ENCODE measurements at places on chromosomes 4 and X. TPM values are rescaled to one million over a fixed set of nuclear protein-coding genes. Genes with fewer than 3 reads are reported as not detected.

GRCh38 chr4:10173754-10174749 lies 57.5 kb upstream of the WDR1 start:
- H3K4me3 ChIP-seq, result no peak overlapping the region
- no peak for DNase-seq
- H3K4me1 ChIP-seq, result peaks cover 15% of the 10 kb centered on the region
- no peaks in the 10 kb centered on the region for H3K27me3 ChIP-seq
- H3K27ac ChIP-seq, result no peak overlapping the region

GRCh38 chrX:133495464-133496391 lies 80.4 kb upstream of the GPC4 start:
- no peak for DNase-seq
- no peaks in the 10 kb centered on the region for H3K27me3 ChIP-seq
- H3K4me3 ChIP-seq, result no peak overlapping the region
- peak overlapping the region; percentile 68 for H3K27ac ChIP-seq
- no peaks in the 10 kb centered on the region for H3K36me3 ChIP-seq

GRCh38 chrX:154840856-154841255 lies 6.4 kb upstream of the SMIM9 start:
- no peak overlapping the region for H3K27ac ChIP-seq
- no peak for DNase-seq
- no peaks in the 10 kb centered on the region for H3K4me1 ChIP-seq
- H3K27me3 ChIP-seq, result no peaks in the 10 kb centered on the region

DNA sequence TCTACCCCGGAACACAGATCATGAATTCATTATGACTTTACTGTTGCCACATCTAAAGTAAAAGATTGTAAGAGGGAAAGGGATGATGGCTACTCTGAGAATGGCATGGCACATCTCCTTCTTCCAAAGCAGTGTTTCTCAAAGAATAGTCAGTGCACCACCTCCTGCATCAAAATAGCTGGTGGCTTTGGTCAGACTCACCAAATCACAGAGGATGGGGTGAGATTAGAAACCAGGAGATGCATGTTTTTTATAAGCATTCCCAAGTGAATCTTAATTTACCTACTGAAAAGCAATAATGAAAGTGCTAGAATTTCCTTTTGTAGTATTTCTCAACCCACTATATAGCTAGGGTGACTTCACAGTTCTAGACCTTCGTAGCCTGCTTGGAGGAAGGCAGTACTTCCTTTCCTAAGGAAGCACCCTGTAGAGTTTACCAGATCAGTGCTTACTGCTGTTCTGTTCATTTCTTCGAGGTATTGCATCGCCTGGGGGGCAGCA lies 340.8 kb upstream of the KLF3 start:
- H3K27ac ChIP-seq, result no peak overlapping the region
- no peak for DNase-seq
- no peaks in the 10 kb centered on the region for H3K36me3 ChIP-seq
- H3K4me1 ChIP-seq, result peaks cover 4% of the 10 kb centered on the region
- no peaks in the 10 kb centered on the region for H3K27me3 ChIP-seq
- no peak overlapping the region for H3K4me3 ChIP-seq

GRCh38 chrX:95950679-95951078 lies 734.0 kb upstream of the DIAPH2 start:
- H3K27me3 ChIP-seq, result no peaks in the 10 kb centered on the region
- no peaks in the 10 kb centered on the region for H3K36me3 ChIP-seq
- no peak overlapping the region for H3K27ac ChIP-seq
- H3K4me3 ChIP-seq, result no peak overlapping the region
- no peak for DNase-seq

- no peaks in the 10 kb centered on the region for H3K36me3 ChIP-seq
- DNase-seq, result no peak
- no peak overlapping the region for H3K27ac ChIP-seq
Measured at GRCh38 chr4:43693876-43694275, 754.7 kb downstream of the KCTD8 start.

DNA sequence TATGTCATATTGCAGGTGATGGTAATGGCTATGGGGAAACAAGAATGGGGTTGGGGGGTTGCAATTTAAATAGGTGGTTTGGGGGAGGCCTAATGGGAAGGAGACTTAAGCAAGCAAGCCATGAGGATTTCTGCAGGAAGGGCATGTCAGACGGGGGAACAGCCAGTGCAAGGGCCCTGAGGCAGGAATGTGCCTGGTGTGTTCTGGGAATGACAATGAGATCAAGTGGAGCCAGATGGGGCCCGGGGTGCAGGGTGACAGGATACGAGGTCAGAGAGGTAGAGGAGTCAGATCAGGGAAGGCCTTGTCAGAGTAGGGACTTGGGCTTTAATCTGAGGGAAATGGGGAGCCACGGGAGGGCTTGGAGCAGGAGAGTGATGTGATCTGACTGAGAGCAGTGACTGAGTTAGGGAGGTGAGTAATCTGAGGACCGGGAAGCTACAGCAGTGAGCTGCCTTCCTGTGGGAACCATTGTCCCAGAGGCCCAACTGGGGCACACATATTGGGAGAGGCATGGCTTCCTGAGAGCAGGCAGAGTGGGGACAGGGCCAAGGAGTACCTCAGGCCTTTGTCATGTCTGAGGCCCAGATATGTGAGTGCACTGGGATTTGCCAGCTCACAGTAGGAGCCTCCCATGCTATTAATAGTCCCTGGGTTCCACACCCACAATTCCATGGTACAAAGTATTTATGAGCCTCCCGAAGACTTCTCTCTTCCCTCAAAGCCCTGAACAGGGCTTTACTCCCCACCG lies 139.8 kb downstream of the BCOR start:
- no peaks in the 10 kb centered on the region for H3K36me3 ChIP-seq
- H3K27me3 ChIP-seq, result no peaks in the 10 kb centered on the region
- no peaks in the 10 kb centered on the region for H3K4me1 ChIP-seq
- H3K4me3 ChIP-seq, result no peak overlapping the region

- no peaks in the 10 kb centered on the region for H3K27me3 ChIP-seq
- H3K27ac ChIP-seq, result no peak overlapping the region
- no peak for DNase-seq
- H3K4me1 ChIP-seq, result no peaks in the 10 kb centered on the region
Measured at GRCh38 chr4:5887361-5888221, 5.3 kb downstream of the CRMP1 start.

GRCh38 chr4:185638548-185639301 lies 103.4 kb upstream of the PDLIM3 start:
- no peak for DNase-seq
- H3K27me3 ChIP-seq, result no peaks in the 10 kb centered on the region
- H3K36me3 ChIP-seq, result no peaks in the 10 kb centered on the region
- H3K27ac ChIP-seq, result no peak overlapping the region
- no peaks in the 10 kb centered on the region for H3K4me1 ChIP-seq

GRCh38 chr4:55498051-55498450 lies 48.7 kb downstream of the CLOCK start:
- no peak overlapping the region for H3K4me3 ChIP-seq
- DNase-seq, result no peak
- no peak overlapping the region for H3K27ac ChIP-seq
- no peaks in the 10 kb centered on the region for H3K36me3 ChIP-seq

GRCh38 chr4:14607578-14607977 lies 394.7 kb upstream of the CPEB2 start:
- no peaks in the 10 kb centered on the region for H3K36me3 ChIP-seq
- no peak overlapping the region for H3K4me3 ChIP-seq
- H3K4me1 ChIP-seq, result no peaks in the 10 kb centered on the region
- H3K27ac ChIP-seq, result no peak overlapping the region
- H3K27me3 ChIP-seq, result no peaks in the 10 kb centered on the region
- DNase-seq, result no peak

DNA sequence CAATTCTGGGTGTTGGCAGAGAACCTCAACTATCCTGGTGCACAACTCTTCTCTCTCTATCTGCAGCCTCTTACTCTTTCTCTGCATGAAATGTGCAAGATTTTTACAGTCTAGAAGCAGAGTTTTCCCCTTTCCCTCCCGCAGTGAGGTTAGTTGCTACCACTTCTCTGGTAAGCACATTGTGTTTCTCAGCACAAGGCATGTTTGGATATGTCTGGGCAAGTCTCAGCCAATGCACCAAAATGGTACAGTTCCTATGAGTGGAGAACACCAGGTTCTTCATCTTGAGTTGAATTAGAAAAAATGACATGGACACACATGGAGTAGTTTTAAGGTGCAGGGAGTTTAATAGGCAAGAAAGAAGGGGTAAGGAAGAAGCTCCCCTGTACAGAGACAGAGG lies 187.0 kb downstream of the CCNG2 start:
- DNase-seq, result no peak
- no peaks in the 10 kb centered on the region for H3K36me3 ChIP-seq
- H3K27me3 ChIP-seq, result no peaks in the 10 kb centered on the region
- H3K4me1 ChIP-seq, result no peaks in the 10 kb centered on the region
- H3K4me3 ChIP-seq, result no peak overlapping the region
- H3K27ac ChIP-seq, result no peak overlapping the region

DNA sequence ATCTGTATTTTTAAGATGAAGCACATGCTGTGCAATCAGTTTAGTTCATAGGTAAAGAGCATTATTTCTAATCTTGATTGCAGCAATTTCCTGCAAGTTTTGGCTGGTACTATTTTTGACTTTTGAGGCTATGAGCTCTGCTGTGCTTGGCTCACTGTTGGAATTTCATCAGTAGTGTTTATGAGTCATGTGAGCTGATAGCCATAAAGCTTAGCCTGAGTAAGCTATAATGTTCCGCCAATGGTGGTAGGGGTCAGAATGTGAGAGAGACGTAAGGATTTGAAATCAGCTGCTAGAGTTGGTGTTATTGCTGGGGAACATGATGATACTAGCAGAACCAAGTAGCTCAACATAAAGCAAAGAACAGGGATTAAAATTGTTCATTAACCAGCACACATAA lies 590.9 kb upstream of the GNPDA2 start:
- no peaks in the 10 kb centered on the region for H3K27me3 ChIP-seq
- no peaks in the 10 kb centered on the region for H3K36me3 ChIP-seq
- no peak overlapping the region for H3K4me3 ChIP-seq
- no peak for DNase-seq
- H3K27ac ChIP-seq, result no peak overlapping the region

DNA sequence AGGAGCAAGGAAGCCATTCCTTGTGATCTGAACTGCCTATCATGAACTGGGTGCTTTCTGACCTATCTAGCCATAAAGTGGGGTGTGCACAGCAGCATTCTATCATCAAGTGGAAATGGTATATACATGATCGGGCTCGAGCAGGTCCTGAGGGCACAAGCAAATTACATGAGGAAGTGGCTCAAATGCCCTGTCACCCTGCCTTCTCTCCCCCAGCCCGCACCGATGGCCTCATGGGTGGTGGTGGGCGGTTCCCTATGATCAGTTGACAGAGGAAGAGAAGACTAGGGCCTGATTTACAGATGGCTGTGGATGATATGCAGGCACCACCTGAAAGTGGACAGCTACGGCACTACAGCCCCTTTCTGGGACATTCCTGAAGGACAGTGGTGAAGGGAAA lies 46.3 kb upstream of the BCLAF3 start:
- no peak overlapping the region for H3K4me3 ChIP-seq
- H3K36me3 ChIP-seq, result no peaks in the 10 kb centered on the region

- no peak overlapping the region for H3K4me3 ChIP-seq
- H3K4me1 ChIP-seq, result no peaks in the 10 kb centered on the region
- H3K36me3 ChIP-seq, result no peaks in the 10 kb centered on the region
- no peaks in the 10 kb centered on the region for H3K27me3 ChIP-seq
- H3K27ac ChIP-seq, result no peak overlapping the region
- no peak for DNase-seq
Measured at GRCh38 chr4:23680671-23681518, 209.0 kb downstream of the PPARGC1A start.

DNA sequence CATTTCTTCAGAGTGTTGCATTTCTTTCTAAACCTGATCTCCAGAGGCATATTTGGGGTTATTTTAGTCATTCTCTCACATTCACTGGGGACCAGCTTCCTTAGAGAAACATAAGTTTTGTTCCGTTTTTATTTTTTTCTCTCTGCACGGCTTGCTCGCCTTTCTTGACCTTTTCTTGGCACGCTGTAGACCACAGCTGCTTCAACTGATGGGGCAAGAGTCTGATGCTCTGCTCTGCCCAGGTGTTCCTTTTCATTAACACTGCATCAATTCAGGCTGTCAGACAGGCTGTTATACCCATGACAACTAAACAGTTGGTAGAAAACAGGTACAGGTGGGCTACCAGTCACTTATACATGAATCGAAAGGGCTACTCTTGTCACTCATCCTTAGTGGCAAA lies 682.2 kb upstream of the DIAPH2 start:
- no peaks in the 10 kb centered on the region for H3K27me3 ChIP-seq
- H3K27ac ChIP-seq, result no peak overlapping the region
- H3K4me3 ChIP-seq, result no peak overlapping the region
- no peak for DNase-seq

GRCh38 chrX:112056476-112056875 lies 26.1 kb downstream of the TRPC5 start:
- H3K4me1 ChIP-seq, result no peaks in the 10 kb centered on the region
- H3K36me3 ChIP-seq, result no peaks in the 10 kb centered on the region
- no peak for DNase-seq
- H3K27ac ChIP-seq, result no peak overlapping the region
- H3K4me3 ChIP-seq, result no peak overlapping the region
- no peaks in the 10 kb centered on the region for H3K27me3 ChIP-seq

DNA sequence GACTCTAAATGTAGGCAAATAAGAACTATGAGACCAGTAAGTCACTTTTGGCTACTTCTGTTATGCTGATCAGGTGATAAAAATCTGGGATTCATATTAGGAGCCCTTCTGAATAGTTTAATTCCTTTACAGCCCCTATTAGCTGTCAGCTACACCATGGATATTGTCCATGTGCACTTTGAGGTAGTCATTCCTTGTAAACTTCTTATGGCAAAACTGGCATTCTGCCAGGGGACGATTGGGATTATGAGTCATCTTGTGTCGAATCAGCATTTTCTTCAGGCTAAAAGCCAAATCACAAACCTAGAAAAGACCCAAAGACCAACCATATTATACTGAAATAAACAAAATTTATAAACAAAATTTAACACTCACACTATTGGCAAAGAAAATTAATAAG lies 227.6 kb downstream of the PRDM5 start:
- no peaks in the 10 kb centered on the region for H3K4me1 ChIP-seq
- no peak for DNase-seq
- no peak overlapping the region for H3K27ac ChIP-seq
- no peak overlapping the region for H3K4me3 ChIP-seq
- H3K27me3 ChIP-seq, result no peaks in the 10 kb centered on the region
- no peaks in the 10 kb centered on the region for H3K36me3 ChIP-seq

Gene GPC4
- 8.6 TPM for total RNA-seq

Gene PNMA5
- total RNA-seq, result not detected

Gene MAGED4B
- total RNA-seq, result 8.4 TPM

Gene HSD17B13
- not detected for total RNA-seq

Gene COX7B
- 457 TPM for total RNA-seq

Gene FABP2
- 130 TPM for total RNA-seq

Gene DCAF16
- 21.5 TPM for total RNA-seq

Gene MAGEA9B
- total RNA-seq, result not detected

Gene NR0B1
- total RNA-seq, result not detected

Gene SPATA4
- not detected for total RNA-seq

Gene HEPH
- 232 TPM for total RNA-seq

Gene NLGN3
- total RNA-seq, result not detected

All from Peyer's patch (tissue), 4 donors.